ENCODE measurements at places on chromosomes 2 and 18. TPM values are rescaled to one million over a fixed set of nuclear protein-coding genes. Genes with fewer than 3 reads are reported as not detected.

Gene OTOS
- total RNA-seq = not detected

Gene HDLBP
- 459 TPM for total RNA-seq

Gene SF3B1
- total RNA-seq = 201 TPM

Gene ABCB11
- total RNA-seq = not detected

Gene POTEJ
- not detected for total RNA-seq

Gene PIEZO2
- 7.5 TPM for total RNA-seq

Gene IL36G
- total RNA-seq = not detected

- no peak for DNase-seq
These were observed 65.1 kb downstream of the ADD2 start for GRCh38 chr2:70702711-70703395.

DNA sequence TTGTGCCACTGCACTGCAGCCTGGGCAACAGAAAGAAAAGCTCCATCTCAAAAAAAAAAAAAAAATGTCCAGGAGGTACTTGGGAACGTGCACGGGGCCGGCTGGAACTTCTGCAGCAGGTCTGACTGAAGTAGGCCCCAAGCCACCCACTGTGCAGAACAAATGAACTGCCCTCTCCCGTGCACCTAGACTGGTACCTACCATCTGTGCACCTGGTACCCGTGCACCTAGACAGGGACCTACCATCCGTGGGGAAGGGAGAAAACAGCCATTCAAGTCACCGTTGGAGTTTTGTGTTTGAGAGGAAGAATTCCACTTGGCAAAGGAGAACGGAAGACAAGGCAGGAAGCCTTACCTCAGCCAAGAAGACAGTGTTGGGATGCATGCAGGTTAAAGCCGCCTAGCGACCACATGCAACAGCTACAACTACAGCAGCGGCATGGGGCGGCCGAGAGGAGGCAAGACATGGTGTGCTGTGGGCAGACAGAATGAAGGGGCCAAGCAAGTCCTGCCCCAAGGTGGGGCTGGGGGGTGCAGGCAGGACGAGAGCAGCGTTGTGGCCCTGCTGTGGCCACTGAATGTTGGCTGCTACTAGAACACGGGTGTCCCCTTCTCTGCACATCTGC is 16.1 kb downstream of the ST3GAL5 start:
- no peak for DNase-seq

- DNase-seq = no peak
These were observed 60.3 kb downstream of the MEX3C start for GRCh38 chr18:51137026-51137729.

DNA sequence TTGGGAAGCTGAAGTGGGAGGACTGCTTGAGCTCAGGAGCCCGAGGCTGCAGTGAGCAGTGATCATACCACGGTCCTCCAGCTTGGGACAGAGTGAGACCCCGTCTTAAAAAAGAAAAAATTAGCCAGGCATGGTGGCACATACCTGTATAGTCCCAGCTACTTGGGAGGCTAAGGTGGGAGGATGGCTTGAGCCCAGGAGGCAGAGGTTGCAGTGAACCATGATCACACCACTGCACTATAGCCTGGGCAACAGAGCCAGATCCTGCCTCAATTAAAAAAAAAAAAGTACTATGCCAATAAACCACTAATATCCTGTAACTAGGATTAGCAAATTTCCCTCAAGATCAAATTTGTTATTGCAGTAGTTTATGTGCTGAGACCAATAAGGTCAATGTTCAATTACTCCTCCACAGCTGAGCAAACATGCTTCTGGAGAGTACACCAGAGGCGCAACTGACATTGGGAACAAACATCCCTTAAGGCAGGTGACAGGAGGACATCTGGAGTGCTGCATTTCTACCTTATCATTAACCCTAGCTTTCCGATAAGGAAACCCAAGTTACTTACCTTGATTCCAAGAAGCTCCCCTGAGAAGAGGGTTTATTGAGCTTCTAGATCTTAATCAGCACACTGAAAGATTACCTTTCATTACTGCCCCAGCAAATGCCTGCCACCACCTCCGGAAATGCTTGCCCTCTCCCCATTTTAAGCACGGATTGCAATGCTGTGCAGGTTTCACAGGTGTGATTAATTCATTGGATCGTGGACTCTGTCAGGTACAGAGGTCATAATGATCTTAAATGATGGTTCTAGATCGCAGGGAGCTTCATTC is 26.2 kb downstream of the MGAT4A start:
- no peak for DNase-seq

- no peak for DNase-seq
These were observed 24.3 kb downstream of the KLHL29 start for GRCh38 chr2:23409248-23409647.

DNA sequence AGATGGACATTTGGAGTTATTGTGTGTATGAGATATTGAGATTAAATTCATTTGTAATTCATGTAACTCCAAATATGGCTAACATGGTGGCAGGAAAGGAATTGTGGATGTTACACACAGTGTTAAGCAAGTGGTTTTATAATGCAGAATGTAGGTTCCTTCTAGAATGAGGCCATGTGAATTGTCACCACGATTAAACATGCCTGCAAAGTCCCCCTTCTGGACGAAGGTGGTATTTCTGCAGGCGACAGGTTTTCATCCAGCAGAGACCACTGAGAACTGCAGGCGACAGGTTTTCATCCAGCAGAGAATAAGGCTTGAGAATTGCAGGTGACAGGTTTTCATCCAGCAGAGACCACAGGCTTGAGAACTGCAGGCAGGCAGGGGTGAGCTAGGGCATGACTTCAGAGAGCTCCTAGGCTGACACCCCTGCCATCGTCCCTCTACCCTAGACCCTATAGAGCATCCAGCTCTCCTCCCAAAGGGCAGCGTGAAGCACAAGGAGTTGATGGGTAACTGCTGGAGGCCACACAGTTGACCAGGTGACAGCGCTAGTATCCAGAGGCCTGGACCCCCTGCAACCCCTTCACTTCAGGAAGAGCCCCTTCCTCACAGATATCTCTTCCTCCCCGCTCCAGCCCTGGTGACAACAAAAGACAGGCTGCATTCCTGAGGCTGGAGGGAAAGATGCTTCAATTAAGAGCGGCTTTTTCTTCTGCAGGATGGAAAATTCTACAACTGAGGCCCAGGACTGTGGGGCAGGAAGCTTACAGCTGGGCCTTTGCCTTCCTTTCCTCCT is 175.8 kb downstream of the LOXHD1 start:
- peak; percentile 56 for DNase-seq

DNA sequence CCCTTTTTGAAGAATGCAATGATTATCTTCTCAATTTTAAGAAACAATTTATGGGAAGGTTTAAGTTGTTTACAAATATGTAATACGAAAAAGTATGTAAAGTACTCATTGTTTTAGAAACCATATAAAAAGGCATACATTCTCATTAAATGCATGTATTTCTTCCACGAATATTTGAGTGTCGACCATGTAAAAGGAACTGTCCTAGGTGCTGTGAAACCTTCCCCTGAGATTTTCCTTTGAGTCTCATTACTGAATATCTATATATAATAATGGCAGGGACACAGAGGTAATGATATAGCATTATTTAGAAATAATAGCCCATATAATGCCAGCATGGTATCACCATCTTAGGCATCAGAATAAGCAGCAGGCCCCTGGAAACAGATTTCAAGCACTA is 239.3 kb downstream of the ERBB4 start:
- no peak for DNase-seq

GRCh38 chr2:177501186-177501585 is 108.6 kb downstream of the AGPS start:
- DNase-seq = no peak

DNA sequence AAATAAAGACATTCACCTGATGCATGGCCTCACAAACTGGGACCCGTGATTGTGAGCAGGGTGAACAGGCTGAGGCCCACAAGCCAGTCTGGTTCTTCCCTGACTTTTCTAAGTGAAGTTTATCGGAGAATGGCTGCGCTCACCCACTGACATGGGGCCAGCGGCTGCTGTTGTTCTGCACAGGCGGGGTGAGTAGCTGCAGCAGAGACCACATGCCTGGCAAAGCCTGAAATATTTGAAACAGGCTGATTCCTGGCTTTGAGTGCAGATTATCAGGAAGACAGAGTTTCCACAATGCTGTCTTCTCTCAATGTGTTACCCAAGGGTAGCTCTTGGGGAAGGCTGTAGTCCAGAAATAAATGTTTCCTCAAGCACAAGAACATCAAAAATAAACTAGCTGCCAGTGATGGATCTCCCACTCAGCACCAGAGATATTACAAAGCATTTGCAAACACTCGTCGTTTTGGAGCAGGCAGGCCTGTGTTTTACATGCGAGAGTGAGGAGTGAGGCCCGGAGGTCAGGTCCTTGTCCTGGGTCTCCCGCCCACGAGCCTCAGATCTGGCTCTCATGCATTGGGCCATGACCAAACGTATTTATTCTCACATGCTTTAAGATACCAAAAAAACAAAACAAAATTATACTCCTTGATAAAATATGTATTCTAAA is 647.1 kb downstream of the GALR1 start:
- no peak for DNase-seq

GRCh38 chr2:208360259-208361076 is 46.1 kb upstream of the PTH2R start:
- no peak for DNase-seq

DNA sequence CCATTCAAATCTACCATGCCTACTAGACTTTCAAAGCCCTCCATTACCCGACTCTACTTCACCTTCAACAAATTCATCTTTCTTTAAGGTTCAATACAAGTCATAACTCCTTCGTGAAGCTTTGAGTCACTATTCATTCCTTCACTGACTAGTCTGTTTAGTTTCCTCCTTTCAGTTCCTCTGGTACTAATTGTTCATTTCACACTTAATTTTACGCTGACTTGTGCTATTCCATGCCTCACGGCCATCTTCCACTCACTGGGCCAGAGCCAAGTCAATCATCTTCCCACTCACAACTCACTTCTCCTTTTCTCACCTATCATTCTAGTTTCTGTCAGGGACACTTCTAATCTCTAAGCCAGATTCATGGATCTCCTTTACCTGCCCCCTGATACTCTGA is 136.2 kb downstream of the MTX2 start:
- no peak for DNase-seq

DNA sequence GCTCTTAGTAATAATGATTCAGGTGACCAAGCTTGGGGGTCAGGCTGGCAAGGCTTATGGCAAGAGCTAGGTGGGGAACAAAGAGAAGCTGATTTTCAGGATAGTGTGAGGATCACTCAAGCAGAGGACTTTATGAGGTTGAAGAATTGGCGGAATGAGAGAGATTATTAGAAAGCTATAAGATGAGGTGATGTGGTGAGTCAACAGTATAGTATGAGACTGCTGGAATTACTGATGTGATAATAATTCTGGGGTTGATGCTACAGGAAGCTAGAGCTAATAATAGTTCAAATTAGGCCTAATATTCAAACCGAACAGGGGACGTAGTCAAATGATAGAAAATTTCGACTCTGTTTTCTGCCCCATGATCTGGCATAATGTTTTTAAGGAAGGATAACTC is 2115.3 kb upstream of the PIK3C3 start:
- DNase-seq = no peak

GRCh38 chr18:44325903-44326635 is 354.6 kb upstream of the SETBP1 start:
- no peak for DNase-seq

- no peak for DNase-seq
These were observed 24.7 kb downstream of the CLUL1 start for GRCh38 chr18:621291-622043.

- no peak for DNase-seq
These were observed 214.2 kb downstream of the MREG start for GRCh38 chr2:215799194-215799593.

DNA sequence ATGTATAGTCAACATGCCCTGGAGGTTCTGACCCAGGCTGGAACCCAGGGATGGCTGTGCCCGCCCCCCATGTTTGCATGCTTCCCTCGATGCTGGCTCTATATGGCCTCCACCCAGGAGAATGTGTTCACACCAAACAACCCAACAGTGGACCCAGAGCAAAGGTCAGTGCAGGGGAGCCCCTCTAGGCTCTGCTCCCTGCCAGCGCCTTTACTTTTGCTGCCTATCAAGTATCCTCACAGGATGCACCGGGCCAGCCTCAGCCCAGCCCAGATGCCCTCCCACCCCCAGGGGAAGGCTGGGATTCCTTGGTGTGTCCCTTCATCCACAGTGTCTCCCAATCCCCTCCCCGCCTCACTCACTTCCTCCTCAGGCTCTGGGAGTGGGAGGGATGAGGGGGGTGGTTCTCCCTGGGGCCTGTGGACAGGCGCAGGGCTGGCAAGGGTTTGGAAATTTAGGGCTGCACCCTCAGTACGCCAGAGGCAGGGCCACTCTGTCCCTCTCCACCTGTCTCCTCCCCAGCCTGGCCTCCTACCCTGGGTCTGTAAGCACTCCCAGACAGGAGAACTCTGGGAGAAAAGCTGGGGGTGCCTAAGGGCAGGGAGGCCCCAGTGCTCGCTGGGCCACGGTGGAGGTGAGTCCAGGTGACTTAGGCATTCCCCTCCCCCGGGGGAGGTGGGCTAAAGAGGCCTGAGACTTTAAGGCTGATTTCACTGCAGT is 2.3 kb downstream of the ATP6V1B1 start:
- peak; percentile 64 for DNase-seq

- DNase-seq = no peak
These were observed 49.2 kb upstream of the CDC42EP3 start for GRCh38 chr2:37720533-37721200.

DNA sequence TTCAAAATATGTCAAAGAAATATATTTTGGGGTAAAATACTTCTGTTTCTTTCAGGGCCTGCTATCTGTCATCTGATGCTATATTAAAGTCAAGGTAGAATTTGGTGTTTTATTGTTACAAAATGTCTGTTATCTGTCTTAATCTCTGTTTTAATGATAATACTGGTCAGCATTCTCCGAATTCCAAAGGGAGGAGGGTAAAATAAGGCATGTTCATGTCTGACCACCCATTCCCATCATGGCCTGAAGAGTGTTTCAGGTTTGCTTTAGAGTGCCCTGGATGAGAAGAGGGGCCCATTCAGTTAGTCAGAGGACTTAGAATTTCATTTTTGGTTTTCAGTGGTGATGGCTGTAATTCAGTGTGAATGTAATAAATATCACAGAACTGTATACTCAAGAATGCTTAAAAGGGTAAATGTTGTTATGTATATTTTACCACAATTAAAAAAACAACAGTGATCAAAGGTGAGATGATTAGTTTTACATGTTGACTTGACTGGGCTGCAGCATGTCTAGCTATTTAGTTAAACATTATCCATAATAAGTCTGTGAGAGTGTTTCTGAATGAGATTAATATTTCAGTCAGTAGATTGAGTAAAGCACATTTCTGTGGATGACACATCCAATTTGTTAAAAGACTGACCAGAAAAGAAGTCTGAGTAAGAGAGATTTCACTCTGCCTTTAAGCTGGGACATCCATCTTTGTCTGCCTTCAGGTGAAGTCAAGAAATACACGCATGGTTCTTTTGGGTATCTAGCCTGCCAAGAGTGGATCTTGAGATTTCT is 467.9 kb upstream of the SYT4 start:
- DNase-seq = no peak

GRCh38 chr2:82109418-82109817 is 1804.9 kb upstream of the LRRTM1 start:
- no peak for DNase-seq

- no peak for DNase-seq
These were observed 54.9 kb downstream of the ACTR2 start for GRCh38 chr2:65282477-65283053.

- no peak for DNase-seq
These were observed 110.8 kb downstream of the FMNL2 start for GRCh38 chr2:152445791-152446201.

- DNase-seq = no peak
These were observed 742.3 kb upstream of the CELF4 start for GRCh38 chr18:38307914-38308313.

- no peak for DNase-seq
These were observed 56.4 kb downstream of the FAM168B start for GRCh38 chr2:131036696-131037397.

All from posterior vena cava (tissue), 2 donors.